ENCODE measurements at places on chromosomes 3 and 15. TPM values are rescaled to one million over a fixed set of nuclear protein-coding genes. Genes with fewer than 3 reads are reported as not detected.

Gene CCDC39
- total RNA-seq, result not detected

Gene SEMA3B
- total RNA-seq, result 14.3 TPM

Gene INAFM2
- total RNA-seq, result 4.3 TPM

Gene LMAN1L
- total RNA-seq, result not detected

Gene CADM2
- total RNA-seq, result 0.15 TPM

Gene GABRA5
- total RNA-seq, result 0.30 TPM

Gene SCAMP5
- total RNA-seq, result 0.45 TPM
